ENCODE measurements at places on chromosomes 7 and 10.
A peak's percentile ranks its signal among the peaks of the same experiment; 100 is the strongest.

GRCh38 chr7:91286432-91286831 lies 22.2 kb downstream of the FZD1 start:
- no peak for DNase-seq

DNA sequence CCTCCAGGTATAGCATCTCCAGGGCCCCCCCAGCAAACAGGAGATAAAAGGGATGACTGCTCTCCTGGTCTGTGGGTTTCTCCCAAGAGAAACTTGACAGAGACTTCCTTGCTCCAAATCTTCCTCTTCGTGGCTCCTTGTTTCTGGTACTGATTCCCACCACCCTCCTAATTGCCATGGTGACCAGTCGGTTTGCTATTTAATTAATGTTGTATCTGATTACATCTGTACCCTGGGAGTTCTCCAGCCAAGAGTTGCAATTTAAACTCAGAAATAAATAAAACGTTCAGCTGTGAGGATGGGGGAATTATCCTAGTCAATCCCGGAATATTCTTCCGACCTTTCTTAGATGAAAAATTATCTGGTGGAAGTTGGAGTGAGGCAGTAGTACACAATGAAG lies 264.7 kb downstream of the PAXIP1 start:
- no peak for DNase-seq

DNA sequence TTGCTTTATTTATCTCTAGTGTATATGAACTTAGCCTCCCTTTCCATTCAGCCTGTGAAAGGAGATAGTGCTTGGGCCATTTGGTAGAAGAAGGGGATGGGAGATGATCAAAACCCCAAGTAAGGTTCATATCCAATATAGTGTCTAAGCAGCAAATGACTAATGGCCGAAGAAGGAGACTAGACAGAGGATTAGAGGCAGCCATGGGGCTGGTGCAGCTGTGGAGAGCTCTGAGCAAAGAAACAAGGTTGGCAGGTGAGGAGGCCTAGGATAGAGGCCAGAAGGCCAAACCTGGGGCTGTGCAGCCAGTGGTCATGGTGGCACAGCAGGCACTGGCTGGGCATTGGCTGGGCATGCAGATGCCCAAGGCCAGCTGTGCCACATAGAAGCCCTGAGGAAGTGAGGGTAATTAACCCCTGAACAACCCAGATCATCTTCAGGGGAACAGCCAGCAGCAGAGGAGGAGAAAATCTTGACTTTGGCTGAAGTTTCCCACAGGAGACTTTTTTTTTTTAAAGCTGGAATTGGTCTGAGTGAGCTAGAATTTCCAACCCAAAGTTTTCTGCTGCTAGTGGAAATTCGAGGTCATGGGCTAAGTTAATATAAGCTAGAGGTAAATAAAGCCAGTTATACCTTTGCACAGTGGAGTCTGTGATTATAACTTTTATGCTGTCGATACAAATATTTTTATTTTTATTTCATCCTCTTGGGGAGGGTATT lies 10.3 kb upstream of the CPA1 start:
- no peak for DNase-seq

- no peak for DNase-seq
These were observed 146.3 kb upstream of the NPS start for GRCh38 chr10:127402596-127403409.

GRCh38 chr7:83178796-83179195 lies 16.1 kb upstream of the PCLO start:
- DNase-seq, result no peak

DNA sequence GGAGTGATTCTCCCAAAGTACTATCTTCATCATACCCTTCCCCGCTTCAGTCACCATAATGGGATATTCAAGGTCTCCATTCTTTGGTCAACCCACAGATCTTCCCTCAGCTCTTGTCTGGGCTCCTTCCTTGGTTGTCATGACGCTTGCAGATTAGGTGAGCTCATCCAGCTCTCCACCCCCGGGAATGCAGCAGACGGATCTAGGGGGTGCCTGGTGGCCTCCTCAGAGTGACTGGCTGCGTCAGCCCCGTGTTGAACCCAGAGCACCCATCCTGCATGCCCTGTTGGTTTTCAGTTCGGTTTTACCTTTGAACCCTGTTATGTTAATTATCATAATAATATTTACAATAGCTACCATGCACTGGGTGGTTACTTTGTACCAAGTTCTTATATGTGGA lies 6.4 kb downstream of the NEURL1 start:
- no peak for DNase-seq

DNA sequence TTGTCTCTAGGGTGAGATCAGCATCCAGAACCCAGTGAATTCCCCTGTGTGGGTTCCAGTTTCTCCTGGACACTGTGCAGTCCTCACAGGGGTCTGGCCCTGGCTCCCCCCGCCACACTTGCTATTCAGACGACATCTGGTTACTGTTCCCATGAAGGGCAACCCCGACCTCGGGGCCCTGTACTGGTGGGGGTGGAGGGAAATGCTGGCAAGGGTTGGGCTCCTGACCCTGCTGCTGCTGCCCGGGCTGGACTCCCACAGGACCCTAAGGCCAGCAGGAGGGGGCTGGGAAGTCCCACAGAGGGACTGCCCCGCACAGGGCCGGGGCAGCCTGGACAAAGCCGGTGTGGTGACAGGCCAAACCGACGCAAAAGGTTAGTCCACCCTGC lies 768 bp upstream of the CPA1 start:
- DNase-seq, result no peak

- DNase-seq, result no peak
These were observed 3.3 kb downstream of the WIPF3 start for GRCh38 chr7:29809533-29810155.

DNA sequence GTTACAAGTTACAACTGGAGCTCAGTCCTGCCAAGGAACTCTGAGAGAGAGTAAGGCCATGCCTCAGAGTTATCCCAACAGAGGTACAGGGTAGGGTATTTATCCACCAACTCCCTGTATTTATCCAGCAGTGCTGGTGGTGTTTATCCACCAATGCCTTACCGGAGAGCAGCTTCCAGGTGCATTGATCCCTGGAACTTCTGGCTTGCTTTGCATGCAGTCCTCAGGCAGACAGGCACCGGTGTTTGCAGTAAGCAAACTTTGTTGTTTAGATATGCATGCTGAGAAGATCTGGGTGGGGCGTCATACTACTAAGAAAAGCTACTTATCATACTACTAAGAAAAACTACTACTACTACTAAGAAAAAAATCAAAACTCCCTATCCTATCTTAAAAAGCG lies 92.4 kb downstream of the CYP26A1 start:
- no peak for DNase-seq

- peak; percentile 98 for DNase-seq
These were observed 166.0 kb downstream of the FANK1 start for GRCh38 chr10:126062131-126063032.

- no peak for DNase-seq
These were observed 256.1 kb downstream of the ZMYND11 start for GRCh38 chr10:391305-391704.

- DNase-seq, result no peak
These were observed 946.9 kb downstream of the SORCS1 start for GRCh38 chr10:106217627-106218026.

GRCh38 chr7:117582219-117582704 lies 102.4 kb downstream of the CFTR start:
- no peak for DNase-seq

- DNase-seq, result peak; percentile 7
These were observed 165.6 kb upstream of the KMT2E start for GRCh38 chr7:104848138-104848990.

DNA sequence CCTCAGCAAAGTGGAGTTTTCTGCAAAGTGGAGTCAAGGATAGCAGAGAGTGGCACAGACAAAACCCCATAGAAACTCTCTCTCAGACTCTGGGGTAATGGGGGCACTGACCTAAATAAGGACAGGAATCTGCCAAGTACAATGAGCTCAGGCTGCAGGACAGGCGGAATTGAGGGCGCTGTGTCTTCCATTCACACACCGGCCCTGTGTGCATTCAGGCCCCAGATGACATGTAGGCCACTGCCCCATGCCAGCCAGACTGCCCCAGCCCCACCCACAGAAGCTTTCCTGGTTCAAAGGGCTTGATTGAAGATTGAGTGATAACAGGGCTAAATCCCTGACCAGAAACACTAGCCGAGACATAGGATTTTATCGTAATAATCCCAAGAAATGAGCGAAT lies 52.7 kb downstream of the EEPD1 start:
- no peak for DNase-seq

DNA sequence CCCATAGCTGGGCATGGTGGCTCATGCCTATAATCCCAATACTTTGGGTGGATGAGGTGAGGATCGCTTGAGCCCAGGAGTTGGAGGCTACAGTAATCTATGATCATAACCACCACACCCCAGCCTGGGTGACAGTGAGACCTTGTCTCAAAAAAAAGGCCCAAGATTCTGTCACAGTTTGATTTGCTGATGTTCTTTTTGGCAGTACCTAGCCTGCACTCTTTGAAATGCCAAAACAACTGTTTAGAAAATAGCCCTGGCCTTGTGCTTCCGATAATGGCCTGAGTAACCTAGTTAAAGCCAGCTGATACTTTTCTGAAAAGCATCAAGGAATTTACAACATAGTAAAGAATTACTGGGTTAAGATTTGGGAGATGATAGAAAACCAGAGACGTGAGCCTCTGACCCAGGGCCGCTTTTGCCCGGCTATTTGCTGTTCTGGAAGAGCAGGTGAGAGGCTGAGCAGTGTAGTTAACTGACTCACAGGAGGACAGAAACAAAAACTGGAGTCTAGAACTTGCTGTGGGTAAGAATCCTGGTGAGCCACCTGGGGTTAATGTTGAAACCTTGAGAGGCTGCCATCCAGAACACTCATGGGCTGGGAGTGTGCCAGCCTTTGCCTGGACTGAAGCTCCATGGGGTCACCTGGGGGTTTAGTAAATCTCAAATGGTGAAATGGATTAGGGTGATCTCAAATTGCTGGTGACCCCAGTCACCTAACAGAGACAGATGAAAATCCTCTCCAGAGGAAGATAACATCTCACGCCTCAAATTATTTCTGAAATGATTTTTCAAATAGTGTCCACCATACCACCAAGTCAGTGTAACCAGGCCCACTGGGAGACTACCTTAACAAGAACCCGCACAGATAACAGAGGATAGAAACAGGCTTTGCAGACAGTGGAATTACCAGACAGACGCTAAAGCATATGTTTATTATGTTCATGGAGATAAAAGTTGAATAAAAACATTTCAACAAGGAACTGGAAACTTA lies 51.8 kb downstream of the GALNT11 start:
- no peak for DNase-seq

- DNase-seq, result no peak
These were observed 2.6 kb downstream of the KDM7A start for GRCh38 chr7:140174217-140174616.

- no peak for DNase-seq
These were observed 1260.3 kb downstream of the XPNPEP1 start for GRCh38 chr10:108662975-108663374.

- DNase-seq, result peak; percentile 31
These were observed 117.0 kb upstream of the STK17A start for GRCh38 chr7:43465581-43466554.

DNA sequence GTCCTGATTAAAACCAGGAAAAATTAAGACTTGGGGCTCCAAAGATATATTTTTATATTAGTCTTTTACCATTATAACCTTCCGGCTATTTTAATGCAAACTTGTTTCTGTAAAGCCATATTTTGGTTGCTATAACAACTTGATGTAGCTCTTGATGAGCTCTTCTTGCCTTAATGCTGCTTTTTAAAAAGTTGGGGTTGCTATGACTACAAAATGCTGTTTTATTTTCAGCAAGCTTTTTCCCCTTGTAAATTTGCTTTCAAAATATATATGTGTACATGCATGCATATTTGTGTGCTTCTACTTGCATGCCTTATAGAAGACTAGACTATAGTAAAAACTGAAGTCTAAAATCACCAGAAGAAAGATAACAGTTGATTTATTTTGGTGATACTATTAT lies 99.7 kb downstream of the CSTF2T start:
- no peak for DNase-seq

GRCh38 chr7:77667459-77668086 lies 28.7 kb upstream of the RSBN1L start:
- no peak for DNase-seq

- DNase-seq, result no peak
These were observed 28.0 kb downstream of the NUDT1 start for GRCh38 chr7:2269991-2270460.

DNA sequence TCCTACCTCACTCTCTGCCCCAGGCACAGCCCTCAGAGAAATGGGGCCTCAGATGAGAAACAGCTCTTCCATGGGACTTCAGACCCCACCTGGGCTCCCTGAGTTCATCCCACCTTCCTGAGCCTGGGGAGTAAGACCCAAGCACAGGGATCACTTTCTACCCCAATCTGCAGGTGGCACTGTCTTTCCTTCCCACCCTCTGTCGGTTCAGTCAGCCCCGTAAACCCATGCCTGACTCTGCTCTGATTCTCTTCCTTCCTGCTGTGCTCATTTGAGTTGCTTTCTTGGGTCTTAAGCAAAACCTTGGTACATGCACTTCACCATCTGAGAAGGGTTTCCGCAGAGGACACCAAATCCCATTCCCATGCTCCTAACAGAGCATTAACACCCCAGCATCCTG lies 306.4 kb upstream of the CDC14C start:
- no peak for DNase-seq

DNA sequence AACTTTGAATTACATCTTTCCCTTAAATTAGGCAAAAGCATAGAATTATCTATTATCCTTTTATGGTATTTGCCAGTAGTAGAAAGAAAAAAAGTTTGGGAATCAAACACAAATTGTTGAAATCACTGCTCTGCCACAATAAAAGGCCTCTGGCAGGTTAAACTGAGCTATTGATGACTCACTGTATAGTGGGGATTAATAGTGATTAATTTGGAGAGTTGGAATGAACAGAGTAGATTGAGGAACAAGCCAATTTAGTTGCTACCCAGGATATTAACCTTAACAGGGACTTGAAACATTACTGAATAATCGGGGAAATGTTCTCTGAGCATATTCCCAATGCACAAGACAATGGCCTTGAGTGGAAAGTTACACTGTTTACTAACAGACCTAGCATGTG lies 33.1 kb downstream of the MASTL start:
- DNase-seq, result no peak

DNA sequence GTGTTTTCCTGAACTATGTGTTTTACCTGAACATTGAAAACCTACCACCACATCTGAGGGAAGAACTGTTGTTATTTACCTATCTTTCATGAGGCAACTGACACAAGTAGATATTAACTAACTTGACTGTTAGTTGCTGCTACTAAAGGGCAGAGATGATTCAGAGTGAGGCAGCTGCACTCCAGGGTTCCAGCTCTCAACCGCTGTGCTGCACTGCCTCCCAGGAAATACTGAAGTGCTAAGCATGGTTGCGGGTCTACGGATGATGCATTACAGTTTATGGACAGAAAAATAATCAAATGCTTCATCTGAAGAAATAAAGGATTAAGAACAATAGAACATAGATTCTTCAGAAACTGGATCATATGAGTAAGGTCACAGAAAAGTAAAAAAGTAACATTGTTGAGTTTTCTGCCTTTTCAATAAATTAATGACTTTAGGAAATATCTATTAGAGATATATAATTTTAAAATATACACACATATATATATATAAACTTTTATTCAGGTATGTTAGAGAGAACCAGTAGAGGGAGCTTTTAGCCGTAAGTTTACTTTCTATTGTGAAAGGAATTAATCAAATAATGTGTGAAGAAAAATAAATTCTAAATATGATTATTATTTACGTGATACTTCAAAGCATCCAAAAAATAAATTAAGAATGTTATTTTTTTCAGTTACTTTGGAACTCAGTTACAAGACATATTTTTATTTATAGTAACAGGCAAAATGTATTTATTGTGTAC lies 620.0 kb downstream of the CNTNAP2 start:
- DNase-seq, result no peak

- no peak for DNase-seq
These were observed 142.3 kb upstream of the UNC5B start for GRCh38 chr10:71069909-71070666.

- no peak for DNase-seq
These were observed 34.3 kb downstream of the ABLIM1 start for GRCh38 chr10:114623661-114624294.

Measured in inflammatory macrophage treated with lipopolysaccharide for 1 hour (primary cell).